ENCODE measurements at places on chromosomes 12 and 14.

DNA sequence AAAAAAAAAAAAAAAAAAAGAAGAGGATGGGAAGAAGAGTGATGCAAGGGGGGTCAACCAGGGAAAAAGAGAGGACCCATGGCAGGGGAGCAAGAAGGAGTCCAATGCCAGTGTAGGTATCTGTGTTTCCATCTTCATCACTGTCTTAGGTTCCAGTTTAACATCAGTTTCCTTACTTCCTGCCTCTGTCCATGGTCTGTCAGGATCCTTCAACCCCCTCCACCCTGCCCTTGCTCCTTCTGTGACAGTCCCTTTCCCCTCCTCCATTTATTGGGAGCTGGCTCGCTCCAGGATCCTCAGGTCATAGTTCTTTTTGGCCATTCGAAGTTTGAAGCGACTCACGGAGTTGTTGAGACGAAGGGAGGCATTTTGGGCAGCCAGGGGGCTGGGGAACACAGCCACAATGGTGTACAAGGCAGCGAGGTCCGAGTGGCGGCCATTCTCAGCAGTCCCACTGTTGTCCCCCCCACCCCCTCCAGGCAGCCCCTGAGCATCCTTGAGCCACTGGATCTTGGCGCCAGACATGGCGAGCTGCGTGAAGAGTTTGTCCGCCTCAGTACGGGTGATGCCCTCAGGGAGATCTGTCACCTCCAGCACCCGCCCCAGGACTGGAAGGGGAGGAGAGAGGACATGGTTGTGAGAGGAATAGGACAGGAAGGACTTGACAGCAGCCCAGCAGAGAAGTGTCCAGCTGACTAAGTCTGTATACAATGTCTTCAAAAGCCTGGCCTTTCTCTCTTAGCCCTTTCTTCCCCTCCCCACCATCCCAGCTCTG is 3.7 kb upstream of the STAC3 start:
- no peak for DNase-seq

GRCh38 chr14:23569443-23570151 is 2.0 kb upstream of the AP1G2 start:
- no peak for DNase-seq

GRCh38 chr12:128204711-128205110 is 62.3 kb upstream of the TMEM132C start:
- DNase-seq, result no peak

GRCh38 chr14:68583548-68584280 is 209.2 kb downstream of the ZFP36L1 start:
- DNase-seq, result no peak

DNA sequence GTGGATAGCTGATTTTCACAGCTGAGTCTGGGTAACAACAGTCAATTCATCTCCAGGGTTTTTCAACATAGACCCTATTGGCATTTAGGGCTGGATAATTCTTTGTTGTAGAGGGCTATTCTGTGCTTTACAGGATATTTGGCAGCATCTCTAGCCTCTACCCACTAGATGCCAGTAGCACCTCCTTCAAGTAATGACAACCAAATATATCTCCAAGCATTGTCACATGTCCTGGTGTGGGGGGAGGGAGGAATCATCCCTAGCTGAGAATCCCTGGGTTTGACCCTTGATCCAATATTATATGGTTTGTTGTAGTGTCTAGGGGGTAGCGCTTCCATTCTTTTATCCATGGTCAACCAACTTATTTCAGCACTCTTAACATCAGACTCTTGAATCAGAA is 157.2 kb downstream of the ANO4 start:
- DNase-seq, result no peak

GRCh38 chr14:85115921-85116320 is 414.0 kb upstream of the FLRT2 start:
- DNase-seq, result no peak

- no peak for DNase-seq
Observed at GRCh38 chr12:89678225-89678624, 30.4 kb downstream of the ATP2B1 start.

DNA sequence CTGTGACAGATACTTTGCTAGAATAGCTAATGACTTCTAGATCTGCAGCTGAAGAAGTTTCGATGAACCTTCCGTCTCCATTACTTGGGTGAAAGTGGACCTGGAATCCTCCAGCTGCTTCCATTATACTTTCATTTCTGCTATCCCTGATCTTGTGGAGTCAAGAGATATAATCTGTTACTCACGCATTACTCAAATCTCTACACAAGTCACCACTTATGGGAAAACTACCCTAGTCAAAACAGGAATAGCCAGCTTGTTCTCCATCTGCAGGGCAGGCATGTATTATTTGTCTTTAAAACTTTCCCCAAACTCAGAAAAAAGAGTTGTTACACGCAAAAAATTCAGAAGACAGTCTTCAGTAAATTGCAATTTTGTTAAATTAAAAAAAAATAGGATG is 2.8 kb upstream of the KTN1 start:
- no peak for DNase-seq

- DNase-seq, result no peak
Observed at GRCh38 chr14:43541356-43541755, 965.7 kb downstream of the FSCB start.

- peak; percentile 29 for DNase-seq
Observed at GRCh38 chr14:21711360-21711961, 37.8 kb upstream of the OR4E1 start.

Measured in inflammatory macrophage treated with lipopolysaccharide for 1 hour (primary cell).